ENCODE measurements at places on chromosomes 16 and 17. TPM values are rescaled to one million over a fixed set of nuclear protein-coding genes. Genes with fewer than 3 reads are reported as not detected.
A peak's percentile ranks its signal among the peaks of the same experiment; 100 is the strongest.

DNA sequence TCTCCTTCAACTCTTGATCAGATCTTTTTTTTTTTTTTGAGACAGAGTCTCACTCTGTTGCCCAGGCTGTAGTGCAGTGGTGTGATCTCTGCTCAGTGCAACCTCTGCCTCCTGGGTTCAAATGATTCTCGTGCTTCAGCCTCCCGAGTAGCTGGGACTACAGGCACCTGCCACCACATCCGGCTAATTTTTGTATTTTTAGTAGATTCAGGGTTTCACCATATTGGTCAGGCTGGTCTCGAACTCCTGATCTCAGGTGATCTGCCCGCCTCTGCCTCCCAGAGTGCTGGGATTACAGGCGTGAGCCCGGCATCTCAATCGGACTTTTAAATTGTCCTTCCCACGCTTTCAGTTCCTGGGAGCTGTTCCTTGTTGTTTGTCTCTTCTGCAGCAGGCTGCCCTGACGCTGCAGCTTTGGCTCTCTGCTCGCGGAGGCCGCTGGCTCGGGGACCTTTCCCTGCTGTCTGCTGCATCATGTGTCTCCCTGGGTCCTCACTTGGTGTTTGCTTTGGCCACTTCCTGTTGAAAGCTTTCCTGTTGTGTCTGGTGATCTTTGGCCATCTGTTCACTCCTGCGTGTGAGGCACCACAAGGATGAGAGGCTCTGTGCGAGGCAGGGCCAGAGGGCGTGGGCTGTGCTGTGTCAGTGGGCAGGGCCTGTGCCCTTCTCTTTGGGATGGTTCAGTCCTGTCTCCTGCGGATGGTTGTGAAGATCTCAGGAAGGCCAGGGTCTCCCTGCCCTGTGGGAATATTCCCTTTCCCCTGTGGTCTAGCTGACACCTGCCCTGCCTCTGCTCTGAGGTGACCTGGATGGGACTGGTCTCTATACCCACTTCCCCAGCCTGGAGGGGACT lies 18.4 kb upstream of the CAPN15 start:
- DNase-seq: no peak

DNA sequence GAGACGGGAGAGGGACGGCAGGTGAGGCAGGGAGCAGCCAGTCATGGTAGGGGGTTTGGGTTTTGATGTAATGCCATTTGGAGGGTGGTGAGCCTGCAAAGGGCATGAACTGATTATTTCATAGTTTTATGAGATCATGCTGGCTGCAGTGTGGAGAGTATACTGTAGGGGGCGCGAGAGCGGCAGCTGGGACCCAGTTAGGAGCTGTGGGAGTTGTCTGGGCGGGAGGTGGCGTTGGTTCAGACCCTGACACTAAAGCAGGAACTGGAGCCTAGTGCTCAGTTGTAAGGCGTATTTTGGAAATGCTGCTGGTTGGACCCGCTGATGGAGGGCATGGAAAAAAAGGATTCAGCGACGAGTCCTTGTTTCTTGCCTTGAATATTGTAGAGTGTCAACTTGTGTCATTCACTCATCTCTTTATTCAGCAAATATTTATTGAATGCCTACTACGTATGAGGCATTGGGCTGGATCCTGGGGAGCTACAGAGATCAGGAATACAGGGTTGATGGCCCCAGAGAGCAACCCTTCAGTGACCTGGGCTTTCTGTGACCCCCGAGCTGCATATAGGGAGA lies 23.7 kb upstream of the KDM8 start:
- peak; percentile 75 for DNase-seq

DNA sequence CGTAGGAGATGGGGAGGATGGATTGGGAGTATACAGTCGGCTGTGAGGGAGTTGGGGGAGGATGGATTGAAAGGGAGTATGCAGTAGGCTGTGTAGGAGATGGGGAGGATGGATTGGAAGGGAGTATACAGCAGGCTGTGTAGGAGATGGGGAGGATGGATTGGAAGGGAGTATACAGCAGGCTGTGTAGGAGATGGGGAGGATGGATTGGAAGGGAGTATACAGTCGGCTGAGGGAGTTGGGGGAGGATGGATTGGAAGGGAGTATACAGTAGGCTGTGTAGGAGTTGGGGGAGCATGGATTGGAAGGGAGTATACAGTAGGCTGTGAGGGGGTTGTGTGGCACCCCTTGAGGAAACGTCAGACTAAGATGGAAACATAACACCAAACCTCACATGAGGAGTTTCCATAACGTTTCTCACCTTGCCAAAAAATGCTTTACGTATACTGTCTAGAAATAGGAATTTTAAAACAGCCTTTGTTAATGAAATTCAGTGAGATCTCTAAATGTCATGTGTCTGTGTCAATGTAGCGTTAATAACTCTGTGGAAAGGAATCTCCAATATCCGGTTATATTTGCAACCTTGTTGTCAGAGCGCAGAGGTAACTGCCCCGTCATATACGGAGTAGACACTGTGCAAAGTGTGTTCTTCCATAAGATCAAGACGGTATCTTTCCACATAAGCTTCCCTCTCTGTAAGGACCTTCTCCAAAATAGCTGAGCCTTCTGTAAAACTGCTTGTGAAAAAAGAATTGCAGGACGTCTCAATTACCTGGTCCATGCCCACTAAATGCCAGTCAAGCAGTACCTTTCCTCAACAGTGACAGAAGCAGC lies 6.3 kb upstream of the VPS53 start:
- no peak for DNase-seq

SHBG gene
- 0.25 TPM for total RNA-seq

CA4 gene
- not detected for total RNA-seq

USP6 gene
- total RNA-seq: not detected

Measured in fibroblast of the aortic adventitia (primary cell).